ENCODE measurements at places on chromosomes 2 and 18.

GRCh38 chr2:101574622-101575021 is 99.7 kb upstream of the RFX8 start:
- no peak for DNase-seq

DNA sequence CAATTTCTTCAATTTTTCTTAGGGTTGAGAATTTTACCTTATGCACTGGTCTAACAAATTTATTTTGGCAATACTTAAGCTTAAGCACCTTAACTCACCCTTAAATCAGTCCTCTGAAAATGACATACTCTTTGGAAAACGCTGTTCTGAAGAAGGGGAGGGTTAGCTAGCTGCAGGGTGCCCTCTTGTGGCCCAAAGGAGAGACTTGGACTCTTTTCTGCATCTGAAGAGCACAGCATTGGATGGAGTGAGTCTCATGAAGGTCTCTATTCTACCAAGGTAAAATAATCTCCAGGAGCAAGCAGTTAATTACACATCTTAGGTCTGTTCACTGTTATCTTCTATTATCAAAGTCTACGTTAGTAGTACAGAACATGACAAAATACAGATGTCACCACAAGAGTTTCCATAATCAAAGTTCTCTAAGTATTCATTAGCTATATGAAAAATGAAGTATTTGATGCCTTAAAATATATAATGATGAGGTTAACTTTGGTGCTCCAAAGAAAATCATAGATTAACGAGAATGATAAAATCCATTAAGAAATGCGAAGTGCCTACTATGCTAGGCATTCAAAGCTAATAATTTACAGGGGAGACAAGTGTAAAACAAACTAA is 24.4 kb downstream of the PUM2 start:
- DNase-seq = peak; percentile 17

GRCh38 chr18:30971338-30971956 is 71.1 kb downstream of the DSC3 start:
- DNase-seq = no peak

DNA sequence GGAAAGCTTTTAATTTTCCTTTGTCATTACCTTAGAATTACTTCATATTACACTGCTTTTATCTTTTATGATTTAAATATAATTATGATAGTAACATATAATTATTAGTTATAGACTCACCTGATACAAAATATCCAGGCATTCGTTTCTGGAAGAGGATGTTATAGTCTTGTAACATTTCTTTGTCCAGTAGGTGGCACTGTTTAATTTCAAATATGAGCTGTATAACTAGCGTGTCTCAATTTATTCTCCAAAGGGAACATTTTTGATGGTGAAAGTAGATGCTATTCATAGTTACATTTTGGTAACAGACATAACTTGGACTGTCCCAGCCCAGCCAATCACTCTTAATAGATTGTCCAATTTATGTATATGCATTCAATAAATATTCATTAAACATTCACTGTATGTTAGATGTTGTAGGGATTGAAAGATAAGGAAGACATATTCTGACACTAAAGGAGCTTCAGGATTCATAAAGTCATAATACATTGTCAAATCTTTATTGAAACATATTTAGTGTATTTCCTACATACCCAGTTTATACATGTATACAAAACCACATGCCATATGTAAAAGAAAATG is 19.2 kb downstream of the DAW1 start:
- DNase-seq = no peak

DNA sequence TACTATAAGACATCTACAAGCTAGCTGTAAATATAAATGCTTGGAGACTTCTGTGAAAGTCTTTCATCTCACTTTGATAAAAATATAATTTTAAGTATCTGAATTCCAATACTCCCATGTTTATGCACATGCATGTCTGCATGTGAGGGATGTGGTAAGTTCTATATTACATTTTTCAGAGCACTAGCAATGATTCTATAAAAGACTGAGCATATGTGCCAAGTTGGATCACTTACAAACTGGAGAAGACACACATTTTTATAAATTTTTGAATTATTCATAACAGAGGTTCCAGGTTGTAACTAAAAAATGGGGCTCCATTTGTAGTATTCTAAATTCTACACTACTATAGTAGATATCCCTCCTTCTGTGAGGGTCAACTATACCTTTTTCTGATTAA is 26.0 kb downstream of the ZNF804A start:
- no peak for DNase-seq

DNA sequence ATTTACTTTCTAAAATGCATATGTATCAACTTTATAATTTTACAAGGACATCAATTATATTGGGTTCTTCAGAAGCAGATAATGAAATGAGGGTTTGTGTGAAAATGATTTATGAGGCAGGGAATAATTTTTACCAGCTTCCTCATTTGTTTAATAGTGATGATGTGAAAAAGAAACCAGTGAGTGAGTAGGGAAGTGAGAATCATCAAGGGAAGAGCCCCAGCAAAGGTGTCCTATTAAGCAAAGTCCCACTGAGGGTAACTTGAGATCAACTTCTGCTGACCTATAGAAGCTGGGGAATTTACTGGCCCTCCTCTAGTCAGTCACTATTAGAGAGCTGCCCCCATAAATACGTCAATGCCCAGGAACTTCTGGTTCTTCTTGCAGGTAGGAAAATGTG is 266.8 kb upstream of the LYPD1 start:
- DNase-seq = no peak

DNA sequence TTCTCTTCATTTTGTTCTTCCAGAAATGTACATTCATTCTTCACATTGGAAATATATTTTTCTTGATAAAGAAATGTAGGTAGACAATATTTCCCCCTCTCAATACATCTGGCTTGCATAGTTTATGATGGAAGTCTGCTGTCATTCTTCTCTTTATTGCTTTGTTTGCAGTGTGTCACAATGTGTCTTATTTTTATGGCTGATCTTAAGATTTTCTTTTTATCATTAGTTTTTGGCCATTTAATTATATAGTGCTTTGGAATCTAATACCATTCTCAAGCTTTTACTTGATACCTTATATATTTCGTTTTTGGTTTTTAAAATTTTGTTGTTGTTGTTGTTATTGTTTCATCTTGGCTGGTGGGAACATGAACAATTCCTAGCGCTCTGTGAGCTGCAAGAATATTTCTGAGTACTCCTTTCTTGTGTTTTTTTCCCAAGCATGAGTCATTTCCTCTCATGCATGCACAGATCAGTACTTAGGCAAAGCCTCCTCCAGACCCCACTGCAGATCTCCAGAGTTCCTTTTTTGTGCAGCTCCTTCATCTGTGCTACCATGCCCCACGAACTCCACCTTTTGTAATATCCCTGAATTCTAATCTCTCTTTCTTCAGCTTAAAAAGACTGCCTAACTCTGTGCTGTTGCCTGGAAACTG is 13.7 kb upstream of the MMADHC start:
- DNase-seq = no peak

GRCh38 chr2:215920244-215921100 is 92.9 kb downstream of the MREG start:
- DNase-seq = no peak

GRCh38 chr2:24521975-24522639 is 31.1 kb downstream of the NCOA1 start:
- no peak for DNase-seq

DNA sequence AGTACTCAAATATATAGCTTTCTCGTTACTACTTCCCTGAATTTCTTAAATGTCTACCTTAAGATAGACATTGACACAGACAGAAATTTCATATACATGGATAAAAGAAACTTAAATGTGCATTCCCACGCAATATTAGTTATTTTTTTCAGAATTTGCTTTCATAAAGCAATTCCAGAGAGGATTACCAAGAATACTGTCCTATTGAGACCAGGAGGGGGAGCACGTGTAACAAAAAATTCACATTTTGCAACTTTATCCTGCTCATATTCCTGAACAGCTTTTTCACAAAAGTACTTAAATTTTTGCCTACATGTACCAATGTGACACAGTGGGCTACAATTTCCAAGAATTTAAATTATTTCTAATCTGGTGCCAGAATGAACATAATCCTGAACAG is 30.7 kb upstream of the ERCC3 start:
- DNase-seq = no peak

DNA sequence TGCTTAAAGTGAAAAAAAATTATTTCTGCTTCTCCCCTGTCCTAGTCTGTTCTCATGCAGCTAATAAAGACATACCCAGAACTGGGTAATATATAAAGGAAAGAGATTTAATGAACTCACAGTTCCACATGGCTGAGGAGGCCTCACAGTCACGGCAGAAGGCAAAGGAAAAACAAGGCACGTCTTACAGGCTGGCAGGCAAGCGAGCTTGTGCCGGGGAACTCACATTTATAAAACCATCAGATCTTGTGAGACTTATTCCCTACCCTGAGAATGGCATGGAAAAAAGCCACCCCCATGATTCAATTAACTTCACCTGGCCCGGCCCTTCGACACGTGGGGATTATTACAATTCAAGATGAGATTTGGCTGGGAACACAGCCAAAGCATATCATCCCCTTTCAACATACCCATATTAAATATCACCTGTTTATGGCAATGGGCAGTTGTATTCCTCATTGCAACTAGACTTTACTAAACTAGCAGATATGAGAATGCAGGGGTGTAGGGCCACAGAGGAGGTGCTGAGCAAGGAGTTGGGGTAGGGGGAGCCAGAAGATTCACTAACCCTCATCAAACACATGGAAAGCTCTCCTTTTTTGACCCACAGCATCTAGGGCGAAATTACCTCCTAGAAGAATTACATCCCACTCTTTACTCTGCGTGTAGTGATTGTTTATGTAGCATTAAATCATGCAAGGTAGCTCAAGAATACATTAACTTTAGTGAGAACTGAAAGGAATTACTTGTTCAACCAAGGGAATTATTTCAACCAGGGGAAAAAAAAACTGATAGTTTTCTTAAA is 183.3 kb upstream of the DOK6 start:
- DNase-seq = no peak

DNA sequence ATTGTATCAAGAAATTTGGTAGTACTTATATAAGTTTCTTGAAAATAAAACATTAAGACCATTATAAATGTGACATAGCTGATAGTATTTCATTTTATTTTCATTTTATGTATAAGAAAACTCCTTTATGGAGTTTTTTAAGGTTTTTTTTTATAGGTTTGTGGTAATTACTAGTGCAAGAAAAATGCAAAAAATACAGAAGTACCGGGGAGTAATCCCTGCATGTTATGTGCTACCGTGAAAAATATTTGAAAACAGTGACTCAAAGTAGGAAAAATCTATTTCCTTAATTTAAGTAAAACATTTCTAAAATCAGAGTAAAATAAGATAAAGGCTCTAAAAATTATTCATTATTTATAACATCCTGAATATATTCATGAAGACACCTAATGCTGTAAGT is 21.6 kb downstream of the ZSWIM2 start:
- no peak for DNase-seq

DNA sequence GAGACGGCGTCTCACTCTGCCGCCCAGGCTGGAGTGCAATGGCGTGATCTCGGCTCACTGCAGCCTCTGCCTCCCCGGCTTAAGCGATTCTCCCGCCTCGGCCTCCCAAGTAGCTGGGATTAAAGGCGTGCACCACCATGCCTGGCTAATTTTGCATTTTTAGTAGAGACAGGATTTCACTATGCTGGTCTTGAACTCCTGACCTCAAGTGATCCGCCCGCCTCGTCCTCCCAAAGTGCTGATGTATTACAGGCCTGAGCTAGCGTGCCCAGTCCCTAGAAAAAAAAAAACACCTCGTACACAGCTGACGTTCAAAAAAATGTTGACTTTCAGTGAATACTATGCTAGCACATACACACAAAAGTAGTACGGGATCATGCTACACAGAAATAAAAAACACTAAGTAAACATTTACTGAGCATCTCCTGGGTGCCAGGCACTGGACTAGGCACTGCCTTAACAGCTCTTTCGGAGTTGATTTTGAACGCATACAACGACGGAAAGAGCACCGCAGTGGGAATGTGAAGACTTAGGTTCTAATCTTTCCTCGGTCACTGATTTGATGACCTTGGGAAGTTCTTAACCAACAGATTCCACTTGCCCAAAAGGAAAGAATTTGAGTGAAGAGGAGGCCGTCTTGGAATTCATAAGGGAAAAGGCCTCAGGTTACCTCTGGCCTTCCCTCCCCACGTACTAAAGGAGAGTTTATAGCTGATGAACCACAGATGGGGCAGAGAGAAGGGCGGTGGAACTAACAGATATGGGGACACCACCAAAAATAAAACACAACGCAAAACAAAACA is 1.1 kb downstream of the DNAJC27 start:
- no peak for DNase-seq

- no peak for DNase-seq
Measured at GRCh38 chr2:20551260-20551944, 99.5 kb downstream of the HS1BP3 start.
